Activated T-helper 17 cell treated with anti-CD3 and anti-CD28 coated beads, Interleukin-2, amount 50 U/mL, for 72 hours (primary cell): ENCODE measurements at places on chromosomes 3 and 15.

DNA sequence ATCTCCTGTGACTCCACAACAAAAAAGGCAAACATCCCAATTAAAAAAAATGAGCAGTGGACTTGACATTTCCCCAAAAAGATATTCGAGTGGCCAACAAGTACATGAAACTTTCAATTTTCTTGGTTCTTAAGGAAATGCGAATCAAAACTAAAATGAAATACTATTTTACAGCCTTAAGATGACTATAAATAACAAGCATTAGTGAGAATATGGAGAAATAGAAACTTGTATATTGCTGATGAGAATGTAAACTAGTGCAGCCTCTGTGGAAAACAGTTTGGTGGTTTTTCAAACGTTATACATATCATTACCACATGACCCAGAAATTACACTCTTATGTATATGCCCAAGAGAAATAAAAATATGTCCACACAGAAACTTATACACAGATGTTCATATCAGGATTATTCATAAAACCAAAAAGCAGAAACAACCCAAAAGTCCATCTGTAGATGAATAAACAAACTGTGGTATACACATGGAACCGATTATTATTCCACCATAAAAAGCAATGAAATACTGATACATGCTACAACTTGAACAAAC, 153.2 kb upstream of the GPR149 start:
- no peak for ATAC-seq

GRCh38 chr3:133188996-133189395, 150.8 kb downstream of the TMEM108 start:
- ATAC-seq = no peak

DNA sequence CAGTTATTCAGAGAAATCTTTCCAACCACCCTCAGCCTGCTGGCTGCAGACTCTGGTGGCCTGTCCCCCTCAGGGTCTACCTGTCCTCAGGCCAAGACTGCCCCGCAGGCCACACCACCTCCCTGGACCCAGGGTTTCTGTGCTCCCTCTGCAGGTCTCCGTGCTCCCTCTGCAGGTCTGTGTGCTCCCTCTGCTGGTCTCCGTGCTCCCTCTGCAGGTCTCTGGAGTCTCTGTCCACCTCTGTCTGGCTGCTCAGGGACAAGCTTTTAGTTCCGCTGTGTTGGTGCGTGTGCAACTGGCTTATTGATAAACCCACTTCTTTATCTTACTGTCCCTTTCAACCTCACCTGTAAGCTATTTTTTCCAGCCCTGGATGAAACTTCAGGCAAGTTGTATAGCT, 30.1 kb downstream of the BDH1 start:
- ATAC-seq = no peak

DNA sequence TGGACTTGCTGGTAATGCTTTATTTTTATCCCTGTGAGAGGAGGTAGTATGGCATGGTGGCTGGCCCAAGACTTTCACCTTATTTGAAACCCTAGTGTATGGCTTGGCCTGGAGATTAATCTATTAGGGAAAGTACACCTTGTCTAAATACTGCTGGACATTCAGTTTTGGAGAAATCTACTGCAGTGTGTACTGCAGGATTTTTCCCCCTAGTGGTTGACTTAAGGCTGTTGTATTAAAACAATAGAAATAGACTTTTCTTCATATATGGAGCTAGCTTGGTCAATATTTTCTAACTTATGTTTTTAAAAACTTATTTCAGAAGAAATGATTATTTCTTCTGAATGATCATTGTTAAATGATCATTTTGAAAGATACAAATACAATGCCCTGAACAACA, 13.9 kb upstream of the SLITRK3 start:
- no peak for ATAC-seq

DNA sequence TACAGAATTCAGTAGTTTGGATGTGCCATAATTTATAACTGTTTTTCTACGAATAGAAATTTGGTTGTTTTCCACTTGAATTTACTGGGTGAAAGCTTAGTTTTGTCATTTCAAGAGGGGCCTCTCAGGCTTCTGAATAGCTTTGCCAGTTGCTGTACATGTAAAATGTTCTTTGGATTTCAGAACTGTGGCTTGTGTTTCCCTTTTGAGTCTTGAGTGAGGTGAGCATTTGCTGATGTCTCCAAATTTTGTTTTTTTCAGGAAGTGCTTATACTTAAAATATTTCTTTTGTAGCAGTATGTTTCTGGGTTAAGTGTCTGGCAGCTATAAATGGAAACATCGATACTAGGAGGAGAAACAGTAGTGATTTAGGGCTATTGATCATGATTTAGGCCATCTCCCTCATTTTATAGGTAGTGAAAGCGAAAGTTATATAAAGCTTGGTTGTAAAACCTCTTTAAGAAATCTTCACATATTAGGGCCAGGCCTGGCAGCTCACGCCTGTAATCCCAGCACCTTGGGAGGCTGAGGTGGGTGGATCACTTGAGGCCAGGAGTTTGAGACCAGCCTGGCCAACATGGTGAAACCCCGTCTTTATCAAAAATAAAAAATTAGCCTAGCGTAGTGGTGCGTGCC, 9.2 kb upstream of the TRAK1 start:
- peak; percentile 33 for ATAC-seq
